ENCODE measurements at places on chromosomes 13 and 19.

DNA sequence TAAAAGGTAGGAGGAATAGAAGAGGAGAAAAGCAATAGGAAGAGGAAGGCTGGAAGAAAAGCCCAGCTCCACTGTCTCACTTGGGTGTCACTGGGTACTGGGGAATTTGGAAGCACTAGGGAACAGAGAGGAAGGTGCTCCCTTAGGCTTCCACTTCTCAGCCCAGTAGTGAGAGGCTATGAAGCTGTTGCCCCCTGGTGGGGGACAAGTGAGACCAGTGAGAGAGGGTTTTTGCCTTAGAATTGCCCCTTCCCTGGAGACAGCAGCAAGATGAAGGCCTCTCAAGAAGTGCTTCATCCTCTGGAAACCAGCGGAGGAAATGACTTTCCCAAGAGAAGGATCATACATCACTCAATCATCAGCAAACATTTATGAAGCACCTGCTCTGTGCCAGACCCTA is 4.7 kb upstream of the ZNF606 start:
- DNase-seq = no peak

DNA sequence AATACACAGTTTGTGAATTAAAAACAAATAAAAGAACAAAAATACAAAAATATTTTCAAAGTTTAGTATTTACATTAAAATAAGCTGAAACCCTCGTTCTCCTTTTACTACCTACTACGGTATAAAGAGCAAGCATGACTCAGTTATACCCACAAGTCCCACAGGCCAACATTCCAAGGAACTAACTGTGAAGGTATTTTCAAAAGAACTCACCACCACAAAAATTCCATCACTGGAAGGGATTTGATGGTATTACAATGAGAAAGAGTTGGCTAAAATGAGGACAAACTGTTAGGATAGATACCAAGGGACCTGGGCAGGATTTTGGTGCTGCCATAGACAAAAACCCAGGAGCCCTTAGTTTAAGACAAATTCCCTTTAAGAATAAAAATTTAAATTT is 122.7 kb downstream of the TBC1D4 start:
- no peak for DNase-seq

- no peak for DNase-seq
Measured at GRCh38 chr19:6278740-6279619, 795 bp downstream of the MLLT1 start.

- DNase-seq = no peak
Measured at GRCh38 chr13:95862408-95862807, 185.5 kb downstream of the DNAJC3 start.

DNA sequence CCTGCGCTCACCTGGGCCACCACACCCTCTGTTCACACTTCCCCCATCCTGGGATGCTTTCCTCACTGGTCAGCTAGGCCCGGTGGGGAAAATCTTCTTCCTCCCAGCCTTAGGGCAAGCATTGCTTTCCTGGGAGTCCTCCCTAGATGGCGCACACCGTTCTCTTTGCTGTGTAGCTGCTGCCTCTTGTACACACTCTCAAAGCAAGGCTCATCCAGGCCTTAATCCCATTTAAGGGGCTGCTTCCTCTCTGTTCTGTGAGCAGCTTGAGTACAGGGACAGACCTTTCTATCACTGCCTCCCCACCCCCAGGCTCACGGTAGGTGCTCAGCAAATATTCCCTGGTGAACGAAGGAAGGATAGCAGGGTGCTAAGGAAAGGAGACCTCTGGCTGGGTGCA is 11.1 kb downstream of the SLC7A10 start:
- no peak for DNase-seq

- DNase-seq = peak; percentile 34
Measured at GRCh38 chr19:5585461-5586299, 17.9 kb upstream of the TINCR start.

- DNase-seq = no peak
Measured at GRCh38 chr13:71865874-71866334, 1.1 kb downstream of the DACH1 start.

- no peak for DNase-seq
Measured at GRCh38 chr19:43532571-43532961, 422 bp upstream of the ZNF575 start.

- DNase-seq = no peak
Measured at GRCh38 chr13:85427416-85427815, 371.8 kb downstream of the SLITRK6 start.

GRCh38 chr13:71380191-71380590 is 486.8 kb downstream of the DACH1 start:
- no peak for DNase-seq
